NCI-H2107 (cell line): ENCODE measurements at places on chromosomes 6 and 20.

DNA sequence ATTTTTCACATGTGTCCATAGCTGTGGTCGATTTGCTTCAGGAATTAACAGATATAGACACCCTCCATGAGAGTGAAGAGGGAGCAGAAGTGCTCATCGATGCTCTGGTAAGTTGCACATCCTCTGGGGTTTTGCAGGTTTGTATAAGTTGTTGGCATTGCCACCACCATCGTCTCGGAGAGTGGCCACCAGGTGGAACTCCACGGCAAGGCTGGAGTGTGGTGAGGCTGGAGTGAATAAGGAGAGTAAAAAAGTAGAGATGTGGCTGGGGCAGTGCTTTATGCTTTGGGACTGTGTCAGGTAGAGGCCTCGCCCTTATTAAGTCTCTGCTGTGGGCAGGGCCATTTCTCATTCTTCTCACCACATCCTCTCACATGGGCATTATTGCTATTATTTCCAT is 63.7 kb downstream of the CTNNBL1 start:
- DNase-seq: no peak

DNA sequence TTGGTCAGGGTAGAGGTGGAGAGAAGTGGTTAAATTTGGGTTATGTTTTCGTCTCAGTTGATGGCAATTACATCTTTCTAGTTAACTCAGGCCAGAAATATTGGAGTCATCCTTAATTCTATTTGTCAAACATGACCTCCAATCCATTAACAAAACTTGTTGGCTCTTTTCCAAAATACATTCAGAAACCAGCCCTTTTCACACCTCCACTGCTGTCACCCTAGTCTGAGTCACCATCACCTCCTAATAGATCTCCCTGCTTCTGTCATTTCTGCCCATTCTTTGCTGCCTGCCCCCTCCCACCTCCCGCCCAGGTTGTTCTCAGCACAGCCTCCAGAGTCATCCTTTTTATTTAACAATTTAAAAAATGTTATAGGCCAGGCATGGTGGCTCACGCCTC is 3.0 kb upstream of the ABCF1 start:
- no peak for DNase-seq

DNA sequence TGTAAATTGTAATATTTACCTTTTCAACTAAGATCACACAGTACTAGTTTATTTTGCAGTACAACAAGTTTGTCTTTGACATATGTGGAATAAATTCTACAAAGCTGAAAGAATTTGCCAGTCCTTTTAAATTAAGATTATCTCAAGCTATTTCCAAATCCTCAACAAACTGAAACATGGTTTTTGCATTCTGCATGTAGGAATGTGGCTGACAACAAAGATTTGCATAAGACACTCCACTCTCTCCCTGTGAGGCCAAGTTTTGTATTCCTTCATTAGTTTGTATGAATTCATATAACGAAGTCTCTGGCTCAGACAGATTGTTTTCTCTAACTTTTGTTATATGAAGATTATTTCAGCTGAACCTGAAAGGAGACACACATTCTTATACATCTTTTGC is 124.1 kb upstream of the THEMIS start:
- DNase-seq: no peak

DNA sequence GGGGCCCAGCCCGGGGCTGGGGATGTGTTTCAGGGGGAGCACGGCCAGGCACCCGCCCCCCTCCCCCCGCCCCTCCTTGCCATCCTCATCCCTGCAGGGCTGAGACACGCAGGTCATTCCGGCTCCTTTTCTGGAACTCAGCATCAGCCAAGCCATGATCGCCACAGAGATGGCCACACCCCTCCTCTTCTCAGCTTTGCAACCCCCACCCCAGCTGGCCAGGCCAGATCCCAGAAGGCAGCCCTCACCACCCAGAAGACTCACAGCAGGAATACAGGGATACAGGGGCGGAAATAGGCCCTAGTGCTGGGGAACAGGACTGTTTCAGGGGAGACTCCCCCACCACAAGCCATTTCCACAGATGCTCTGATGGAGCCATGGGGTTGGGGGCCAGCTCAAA is 33.5 kb downstream of the YTHDF1 start:
- no peak for DNase-seq

DNA sequence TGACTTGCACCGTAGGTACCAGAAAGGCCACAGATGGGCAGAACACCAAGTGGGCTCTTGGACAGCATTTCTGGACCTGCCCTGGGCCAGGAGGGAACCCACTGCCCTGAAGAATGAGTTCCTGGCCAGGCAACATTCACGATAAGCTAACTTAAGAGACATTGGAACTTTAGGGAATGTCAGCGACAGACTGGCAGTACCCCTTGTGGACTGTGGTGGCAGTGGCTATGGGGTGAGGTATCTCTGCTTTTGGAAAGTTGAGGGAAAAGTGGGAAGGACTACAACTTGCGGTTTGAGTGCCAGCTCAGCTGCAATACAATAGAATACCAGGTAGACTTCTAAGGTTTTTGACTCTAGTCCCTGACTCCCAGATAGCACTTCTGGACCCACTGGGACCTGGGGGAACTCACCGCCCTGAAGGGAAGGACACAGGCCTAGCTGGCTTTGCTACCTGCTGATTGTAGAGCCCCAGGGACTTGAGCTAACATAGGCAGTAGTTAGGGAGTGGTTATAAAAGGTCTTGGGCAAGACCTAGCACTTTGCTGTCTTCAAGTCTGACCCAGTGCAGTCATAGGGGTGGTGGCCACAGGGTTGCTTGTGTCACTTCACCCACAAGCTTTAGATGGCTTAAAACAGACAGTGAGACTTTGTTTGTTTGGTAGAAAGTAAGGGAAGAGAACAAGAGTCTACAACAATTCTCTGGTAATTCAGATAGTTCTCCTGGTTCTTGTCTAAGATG is 617.6 kb downstream of the COL12A1 start:
- no peak for DNase-seq

GRCh38 chr6:29946223-29947076 is 4.1 kb downstream of the HLA-A start:
- no peak for DNase-seq

DNA sequence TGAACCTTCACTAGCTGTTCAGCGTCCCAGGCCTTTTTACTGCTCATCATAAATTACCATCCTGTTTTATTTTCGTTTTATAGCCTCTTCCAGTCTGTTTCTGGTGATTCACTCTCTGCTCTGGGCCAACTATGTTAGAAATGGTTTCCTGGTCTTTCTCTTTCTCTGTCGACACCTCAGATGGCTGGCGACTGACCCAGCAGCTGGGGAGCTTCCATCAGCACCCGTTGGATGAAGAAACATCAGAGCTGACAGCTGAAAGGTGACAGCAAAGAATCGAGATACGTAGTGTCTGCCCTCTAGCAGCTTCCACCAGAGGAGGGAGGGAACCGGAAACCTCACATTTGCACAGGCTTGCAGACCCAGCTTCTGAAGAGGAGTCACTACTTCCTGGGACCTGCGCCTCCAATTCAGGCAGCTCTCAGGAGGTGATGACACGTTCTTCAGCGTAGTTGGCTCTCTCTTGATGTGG is 82.9 kb upstream of the MLN start:
- no peak for DNase-seq
